ENCODE measurements at places on chromosomes 4 and X. TPM values are rescaled to one million over a fixed set of nuclear protein-coding genes. Genes with fewer than 3 reads are reported as not detected.

GRCh38 chr4:99436976-99437722 lies 2.0 kb upstream of the ADH7 start:
- DNase-seq, result no peak

Gene NUDT10
- 3.6 TPM for polyA plus RNA-seq

- DNase-seq, result no peak
Observed at GRCh38 chr4:170940043-170940724, 850.4 kb upstream of the AADAT start.

DNA sequence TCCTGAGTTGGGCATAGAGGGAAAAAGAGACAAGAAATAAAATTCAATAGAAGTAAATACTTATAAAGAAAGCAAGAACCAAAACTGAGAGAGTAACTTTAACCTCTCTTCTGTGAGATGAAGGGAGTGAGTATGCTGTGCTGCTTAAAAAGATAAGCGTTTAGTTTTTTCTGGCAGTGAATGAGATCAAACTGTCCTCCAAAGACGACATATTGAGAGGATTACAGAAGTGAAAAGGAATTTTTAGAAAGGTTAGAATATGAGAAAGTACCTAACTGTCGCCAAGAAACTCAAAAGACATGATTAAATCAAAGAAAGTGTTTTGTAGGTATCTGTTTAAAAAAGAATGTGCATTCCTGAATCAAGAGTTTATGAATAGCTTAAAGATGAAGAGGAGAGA lies 16.0 kb downstream of the GAB1 start:
- DNase-seq, result no peak
